ENCODE measurements at places on chromosomes 6 and 20.
A peak's percentile ranks its signal among the peaks of the same experiment; 100 is the strongest.

GRCh38 chr20:17940224-17940971 is 28.2 kb downstream of the SNX5 start:
- no peak for DNase-seq

- DNase-seq, result no peak
Measured at GRCh38 chr6:105917038-105917695, 169.0 kb upstream of the PRDM1 start.

DNA sequence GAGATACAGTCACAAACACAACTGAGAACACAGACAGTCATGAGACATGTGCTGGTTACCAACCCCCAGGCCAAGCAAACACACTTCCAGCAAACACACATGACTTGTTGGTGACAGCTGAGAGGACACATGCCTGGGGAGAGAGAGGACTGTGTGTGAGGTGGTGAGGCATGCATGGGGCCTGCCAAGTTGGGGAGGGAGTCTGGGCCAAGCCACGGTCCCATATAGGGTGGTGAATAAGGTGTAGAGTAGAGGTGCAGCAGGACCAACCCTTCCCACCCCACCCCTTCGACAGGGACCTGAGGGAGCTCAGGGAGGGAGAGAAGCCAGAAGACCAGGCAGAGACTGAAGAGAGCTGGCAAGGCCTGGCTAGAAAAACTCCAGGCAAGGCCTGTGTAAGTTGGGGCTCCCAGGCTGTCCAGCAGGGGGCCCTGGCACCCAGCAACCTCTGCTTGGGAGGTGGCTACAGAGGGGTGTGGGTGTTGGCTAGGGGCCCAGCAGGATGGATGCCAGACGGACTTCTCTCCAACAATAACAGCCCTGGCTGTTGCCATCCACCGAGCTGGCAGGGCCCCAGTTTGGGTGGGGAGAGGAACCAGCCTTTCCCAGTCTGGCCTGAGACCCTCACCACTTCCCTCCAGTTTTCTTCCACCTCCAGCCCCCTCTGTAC is 2.0 kb upstream of the SLC29A1 start:
- DNase-seq, result peak; percentile 79

DNA sequence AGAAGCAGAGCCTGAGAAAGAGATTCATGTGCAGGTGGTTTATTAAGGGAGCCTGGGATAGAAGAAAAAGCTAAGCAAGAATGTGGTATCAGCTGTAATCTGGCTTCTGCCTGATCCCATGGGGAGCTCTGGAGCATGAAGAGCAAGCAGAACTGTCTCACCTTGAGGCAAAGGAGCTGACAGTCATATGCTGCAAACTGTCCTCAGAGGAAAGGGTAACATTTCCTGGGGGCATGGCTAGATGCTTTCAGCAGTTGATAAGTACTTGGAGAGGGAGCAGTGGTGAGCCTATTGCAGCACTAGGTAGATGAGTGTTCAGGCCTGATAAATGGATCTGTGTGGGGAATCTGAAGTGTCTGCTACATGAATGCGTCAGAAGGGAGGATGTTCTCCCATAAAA is 621.5 kb upstream of the BTBD3 start:
- DNase-seq, result no peak

DNA sequence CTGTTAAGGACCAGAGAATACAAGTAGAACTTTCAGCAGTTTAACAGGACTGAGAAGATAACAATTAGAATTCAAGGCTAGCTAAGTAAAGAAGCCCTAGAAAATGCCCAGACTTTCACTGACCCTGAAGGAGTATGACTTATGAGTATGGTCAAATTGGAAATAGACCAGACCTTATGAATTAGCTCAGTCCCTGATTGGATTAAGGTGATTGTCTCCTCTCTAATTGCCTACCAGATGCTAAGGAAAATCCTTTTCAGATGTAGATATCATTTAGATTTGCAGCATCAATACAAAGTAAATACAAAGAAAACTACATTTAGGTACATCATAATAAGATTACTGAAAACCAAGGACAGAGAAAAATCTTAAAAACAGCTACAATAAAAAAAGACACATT is 58.9 kb downstream of the CNR1 start:
- no peak for DNase-seq

- DNase-seq, result no peak
Measured at GRCh38 chr6:56692523-56693245, 50.0 kb upstream of the DST start.
